Activated CD8-positive, alpha-beta memory T cell treated with anti-CD3 and anti-CD28 coated beads for 48 hours (primary cell): ENCODE measurements at places on chromosomes 16 and 17.

GRCh38 chr17:63911657-63912100, 621 bp upstream of the CSHL1 start:
- peak; percentile 73 for DNase-seq

GRCh38 chr17:40108970-40109824, 8.8 kb upstream of the NR1D1 start:
- no peak for DNase-seq

GRCh38 chr16:49560004-49560830, 186.6 kb downstream of the C16orf78 start:
- no peak for DNase-seq

GRCh38 chr16:85418978-85419491, 194.1 kb upstream of the GSE1 start:
- DNase-seq = no peak
